SHP77 (cell line): ENCODE measurements at places on chromosomes 5 and 9.

DNA sequence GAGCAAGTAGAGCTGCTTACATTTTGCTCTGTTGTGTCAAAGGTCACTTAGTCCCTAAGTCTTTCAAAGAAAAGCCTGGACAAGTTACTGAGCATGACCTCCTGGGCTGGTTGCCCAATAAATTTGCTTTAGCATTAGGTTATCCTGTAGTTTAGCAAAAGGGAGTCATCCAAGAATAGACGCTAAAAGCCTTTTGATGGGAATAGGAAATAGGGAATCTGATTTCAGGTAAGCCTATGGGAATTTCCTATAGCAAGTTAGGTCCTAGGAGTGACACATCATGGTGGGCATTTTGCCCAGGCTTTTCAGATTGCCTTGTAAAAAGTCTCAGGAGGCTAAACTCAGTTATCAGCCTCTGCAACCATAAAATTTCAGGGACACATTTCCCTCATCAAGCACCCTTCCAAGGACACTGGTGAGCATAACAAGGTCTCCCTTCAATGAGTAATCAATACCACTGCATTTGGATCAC lies 67.6 kb upstream of the RANBP3L start:
- DNase-seq, result no peak

DNA sequence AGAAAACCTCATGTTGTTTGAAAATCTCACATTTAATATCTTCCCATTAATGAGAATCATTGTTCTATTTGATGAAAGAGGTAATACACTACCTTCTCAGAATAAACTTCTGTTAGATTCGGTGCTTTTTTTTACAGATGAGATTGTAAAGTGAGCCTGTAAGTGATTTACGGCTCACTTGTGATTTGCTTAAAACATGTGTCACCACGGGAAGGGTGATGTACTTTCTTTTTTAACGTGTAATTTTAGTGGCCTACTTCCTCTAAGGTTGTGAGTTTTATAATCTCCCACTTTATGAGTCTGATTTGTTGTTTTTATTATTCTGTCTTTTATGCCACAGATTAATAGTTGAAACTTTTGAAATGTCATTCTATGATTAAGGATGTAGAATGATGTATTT lies 15.9 kb downstream of the ANXA1 start:
- no peak for DNase-seq

GRCh38 chr5:2387634-2388325 lies 363.7 kb downstream of the IRX2 start:
- DNase-seq, result no peak

DNA sequence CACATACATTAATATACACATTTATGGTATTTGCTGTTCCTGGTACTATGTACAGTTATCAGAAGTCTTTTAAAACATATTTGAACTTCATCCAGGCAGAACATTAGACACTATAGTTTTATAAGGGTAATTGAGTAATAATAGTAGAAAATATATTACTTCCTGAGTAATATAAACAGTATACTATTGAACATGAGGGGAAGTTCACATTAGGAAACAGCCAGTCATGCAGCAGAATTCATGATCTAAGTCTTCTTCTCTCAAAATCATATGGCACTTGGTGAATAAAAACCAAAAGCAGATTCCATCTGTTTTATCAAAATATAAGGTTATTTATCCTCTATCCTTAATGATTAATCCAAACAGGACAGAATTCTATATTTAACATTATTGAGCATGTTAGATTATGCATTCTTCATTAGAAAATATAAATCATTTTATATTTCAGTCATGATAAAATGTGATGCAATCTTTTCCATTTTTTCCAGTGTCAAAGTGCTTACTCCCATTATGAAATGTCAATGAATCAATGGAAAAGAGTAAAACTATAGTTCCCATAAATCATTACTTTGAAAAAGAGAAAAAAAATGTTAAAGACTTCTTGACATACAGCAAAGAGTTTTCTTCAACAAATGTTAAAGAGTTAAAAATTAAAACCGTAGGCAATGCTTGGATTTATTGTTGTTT lies 584.3 kb upstream of the TUSC1 start:
- DNase-seq, result no peak

- peak; percentile 45 for DNase-seq
These were observed 486 bp downstream of the NPDC1 start for GRCh38 chr9:137045294-137046087.

DNA sequence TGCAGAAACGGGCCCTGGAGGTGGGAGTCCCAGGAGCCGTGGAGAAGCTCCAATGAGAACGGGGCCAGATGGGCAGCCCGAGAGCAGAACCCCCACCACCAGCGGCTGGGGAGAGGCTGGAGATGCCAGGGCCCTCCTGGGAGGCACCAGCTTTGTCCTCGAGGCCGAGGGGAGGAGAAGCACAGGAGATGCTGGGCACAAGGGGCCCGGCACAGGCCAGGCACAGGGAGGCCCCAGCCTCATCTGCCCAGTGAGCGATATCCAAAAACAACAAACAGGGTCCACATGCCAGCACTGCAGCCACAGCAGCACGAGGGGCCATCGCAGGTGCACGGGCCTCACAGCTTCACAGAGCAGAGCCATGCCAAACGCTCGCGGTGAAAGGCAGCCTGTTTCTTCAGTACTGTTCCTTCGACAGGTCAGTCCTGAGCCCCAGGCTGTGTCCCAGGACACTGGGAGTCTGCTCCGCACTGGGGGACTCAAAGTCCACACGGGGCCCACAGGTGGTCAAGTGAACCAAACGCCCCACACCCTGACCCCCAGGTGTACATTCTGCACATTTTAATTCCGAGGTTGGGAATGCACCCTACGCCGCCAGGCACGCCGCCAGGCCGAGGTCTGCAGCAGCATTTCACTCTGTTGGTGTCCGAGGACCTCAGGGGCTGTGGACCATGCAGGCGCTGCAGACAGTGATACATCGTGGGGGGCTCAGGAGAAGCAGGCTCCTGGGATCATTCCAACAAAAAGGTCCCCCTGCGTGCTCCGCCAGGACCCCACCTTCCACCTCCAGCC lies 9.5 kb downstream of the LPCAT1 start:
- no peak for DNase-seq

DNA sequence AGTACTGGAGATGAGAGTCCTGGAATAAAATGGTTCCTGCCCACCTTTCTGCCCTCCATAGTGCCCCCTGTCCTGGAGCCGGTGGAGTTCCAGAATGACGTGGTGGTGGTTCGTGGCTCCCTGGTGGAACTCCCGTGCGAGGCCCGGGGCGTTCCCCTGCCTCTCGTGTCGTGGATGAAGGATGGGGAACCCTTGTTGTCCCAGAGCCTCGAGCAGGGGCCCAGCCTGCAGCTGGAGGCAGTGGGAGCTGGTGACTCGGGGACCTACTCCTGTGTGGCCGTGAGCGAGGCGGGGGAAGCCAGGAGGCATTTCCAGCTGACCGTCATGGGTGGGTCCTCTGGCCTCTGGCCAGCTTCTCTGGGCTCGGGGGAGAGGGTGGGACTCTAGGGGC lies 51.1 kb upstream of the ASS1 start:
- no peak for DNase-seq

GRCh38 chr5:54492178-54492577 lies 25.4 kb upstream of the SNX18 start:
- no peak for DNase-seq

- peak; percentile 11 for DNase-seq
These were observed 53.1 kb downstream of the TSPAN17 start for GRCh38 chr5:176700239-176700847.

DNA sequence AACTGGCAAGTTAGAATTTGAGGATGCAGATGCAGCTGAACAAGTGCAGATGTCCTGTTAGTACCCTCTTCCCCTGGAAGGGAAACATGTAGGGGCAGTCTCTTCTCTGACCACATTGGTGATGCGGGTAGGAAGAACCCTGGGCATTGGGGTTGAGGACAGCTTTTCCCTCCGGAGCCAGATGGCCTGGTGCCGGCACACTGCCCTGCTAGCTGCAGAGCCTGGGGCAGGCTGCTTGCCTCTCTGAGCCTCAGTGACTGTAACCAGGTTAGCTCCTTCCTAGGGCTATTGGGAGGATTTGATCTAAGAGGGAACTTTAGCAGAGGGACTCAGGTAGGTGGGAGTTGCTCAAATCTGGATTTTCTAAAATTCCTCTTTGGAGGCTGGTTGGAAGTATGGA lies 148.4 kb downstream of the HSPA4 start:
- no peak for DNase-seq

GRCh38 chr5:125033602-125034001 lies 287.2 kb upstream of the ZNF608 start:
- DNase-seq, result no peak

DNA sequence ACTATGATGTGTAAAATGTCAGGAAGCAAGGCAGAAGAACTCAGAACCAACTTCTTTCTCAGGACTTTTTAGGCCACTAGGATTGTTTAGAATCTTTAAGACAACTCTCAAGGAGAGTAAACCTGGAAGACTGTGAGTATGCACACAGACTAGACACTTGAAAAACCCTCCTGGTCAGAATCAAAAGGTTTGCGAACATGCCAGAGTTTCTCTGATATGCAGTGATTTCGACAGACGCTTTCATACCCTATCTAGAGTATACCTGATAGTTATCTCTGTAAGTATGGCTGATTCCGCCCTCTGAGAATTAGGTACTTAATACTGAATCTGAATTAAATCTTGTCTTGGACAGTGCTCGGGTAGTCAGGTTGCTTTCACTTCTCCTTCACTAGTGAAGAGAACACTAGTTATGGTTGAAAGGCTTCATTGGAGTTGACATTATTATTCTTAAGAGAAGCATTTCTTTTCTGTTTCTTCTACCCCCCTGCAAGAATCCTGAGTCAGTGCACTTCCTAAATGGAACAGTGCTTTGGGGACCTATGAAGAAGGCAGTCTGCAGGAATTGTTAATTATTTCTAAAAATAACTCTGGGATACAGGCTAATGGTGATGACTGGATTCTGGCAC lies 158.1 kb downstream of the HACD4 start:
- no peak for DNase-seq

- DNase-seq, result no peak
These were observed 164.5 kb downstream of the GAS1 start for GRCh38 chr9:86782831-86783230.

DNA sequence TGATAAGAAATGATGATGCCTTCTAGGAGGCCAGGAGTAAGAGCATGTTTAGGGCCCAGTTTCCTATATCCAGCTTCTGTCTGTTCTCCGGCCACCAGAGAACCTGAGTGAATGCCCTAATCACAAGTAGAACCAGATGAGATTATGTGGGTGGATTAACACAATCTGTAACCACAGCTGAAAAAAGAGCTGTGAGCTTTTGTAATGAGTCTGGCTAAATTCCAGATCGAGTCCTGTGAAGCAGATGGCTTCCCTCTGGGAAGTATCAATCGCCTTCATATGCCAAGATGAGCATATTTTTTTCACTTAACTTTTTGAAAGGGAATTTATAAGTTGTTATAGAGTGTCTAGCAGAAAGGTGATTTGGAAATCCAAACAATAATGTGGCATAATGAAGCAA lies 99.8 kb downstream of the NNT start:
- DNase-seq, result no peak

- DNase-seq, result no peak
These were observed 483.4 kb upstream of the KIF2A start for GRCh38 chr5:61822584-61822983.

DNA sequence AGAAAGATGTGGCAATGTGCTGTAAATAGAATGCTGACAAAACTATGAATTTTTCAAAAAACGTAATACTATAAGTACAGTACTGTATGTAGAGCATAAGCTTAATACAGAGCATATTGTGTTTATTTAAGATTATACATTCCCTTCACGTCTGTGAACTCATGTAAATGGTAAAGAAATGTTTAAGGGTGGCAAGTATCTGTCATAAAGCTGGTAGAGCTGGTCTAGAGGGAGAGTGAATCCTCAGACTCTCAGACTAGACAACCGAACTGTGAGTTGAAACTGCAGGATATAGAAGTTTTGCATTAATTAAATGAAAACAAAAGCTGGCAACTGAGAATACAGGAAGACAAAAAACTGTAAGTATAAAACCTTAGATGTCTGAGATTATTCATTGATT lies 87.3 kb upstream of the ANXA1 start:
- DNase-seq, result no peak

GRCh38 chr5:30676223-30676840 lies 517.2 kb upstream of the CDH6 start:
- DNase-seq, result no peak

DNA sequence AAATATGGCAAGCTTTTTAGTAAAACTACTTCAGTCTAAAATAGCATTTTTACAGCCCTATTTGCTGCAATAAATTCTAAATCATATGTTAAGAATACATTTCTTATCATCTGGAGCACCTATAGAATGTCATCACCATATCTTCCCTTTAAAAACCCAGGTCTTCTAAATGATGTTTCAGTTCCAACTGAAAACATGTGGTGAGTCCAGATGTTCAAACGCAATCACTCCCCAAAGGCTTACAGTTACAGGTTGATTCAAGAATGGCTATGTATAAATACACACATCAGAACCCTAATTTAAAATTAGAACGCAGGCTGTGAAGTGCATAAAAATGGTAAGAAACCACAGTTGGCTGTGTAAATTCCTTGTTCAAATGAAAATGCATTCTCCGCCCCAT lies 796.3 kb downstream of the MAT2B start:
- no peak for DNase-seq

DNA sequence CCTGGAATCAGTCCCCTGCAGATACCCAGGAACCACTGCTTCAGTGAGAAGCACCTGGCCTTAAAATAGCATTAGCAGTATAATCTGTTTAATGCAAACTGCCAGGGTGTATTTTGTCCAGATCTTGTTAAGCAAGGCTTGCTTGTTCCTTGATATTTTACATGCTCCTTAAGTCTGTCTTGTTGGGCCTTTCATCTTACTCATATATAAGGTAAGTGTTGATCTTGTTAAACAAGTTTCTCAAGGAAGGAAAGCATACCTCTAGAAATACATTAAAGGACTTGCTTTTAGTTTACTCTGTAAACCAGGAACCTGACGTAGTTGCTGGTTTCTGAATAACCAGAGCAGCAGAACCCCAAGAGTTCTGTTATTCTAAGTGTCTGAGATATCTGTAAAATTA lies 13.7 kb downstream of the HSPA4 start:
- no peak for DNase-seq
